Stimulated activated CD8-positive, alpha-beta memory T cell treated with anti-CD3 and anti-CD28 coated beads, Interleukin-15, amount 100 ng/mL, for 4 hours (primary cell): ENCODE measurements at places on chromosomes 6 and 20.

- no peak for DNase-seq
Measured at GRCh38 chr6:122050242-122050755, 349.2 kb upstream of the HSF2 start.

DNA sequence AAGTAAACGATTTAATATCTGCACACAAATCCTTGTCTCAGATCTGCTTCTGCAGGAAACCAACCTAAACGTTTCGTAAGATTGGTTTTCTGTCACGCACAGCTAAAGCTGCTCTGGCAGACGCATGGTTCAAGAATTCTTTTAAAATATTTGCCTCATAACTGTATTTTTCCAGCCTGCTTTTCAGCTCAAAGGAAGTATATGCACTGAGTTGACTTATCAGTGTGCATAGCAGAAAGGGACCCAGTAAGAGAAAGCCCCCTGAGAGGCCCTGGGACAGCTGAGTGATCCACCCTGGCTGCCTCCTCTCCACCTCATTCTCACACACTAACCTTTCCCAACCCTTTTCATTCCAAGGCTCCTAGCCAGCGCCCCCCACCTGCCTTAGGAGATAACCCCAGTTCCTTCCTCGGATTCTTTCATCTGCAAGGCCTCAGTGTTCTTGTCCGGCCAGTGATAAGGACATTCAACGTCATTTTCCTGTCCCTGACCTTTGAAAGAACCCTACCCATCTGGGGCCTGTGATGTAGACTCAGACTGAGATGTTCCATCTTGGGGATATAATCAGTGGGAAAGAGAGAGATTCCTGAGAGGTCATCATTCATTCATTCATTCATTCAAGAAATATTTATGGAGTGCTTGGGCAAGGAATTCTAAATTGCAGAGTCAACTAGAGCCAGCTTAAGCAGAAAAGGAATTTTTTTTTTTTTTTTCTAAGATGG is 22.4 kb upstream of the SLC9A8 start:
- no peak for DNase-seq

DNA sequence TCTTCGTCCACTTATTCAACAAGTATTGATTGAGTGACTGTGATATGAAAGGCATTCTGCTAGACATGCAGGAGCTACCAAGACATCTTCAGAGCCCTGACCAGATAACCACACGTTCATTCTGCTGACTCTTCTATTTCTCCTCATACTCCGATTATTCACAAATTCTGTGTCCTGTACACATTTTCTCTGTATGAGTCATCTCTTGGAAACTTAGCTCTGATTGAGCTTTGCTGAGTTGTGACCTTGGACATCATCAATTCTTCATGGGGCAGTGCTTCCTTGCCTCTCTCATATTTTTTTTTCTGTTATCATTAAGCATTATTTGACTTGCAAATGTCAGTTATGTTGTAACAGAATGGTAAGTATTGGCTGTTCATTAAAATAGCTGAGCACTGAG is 351.6 kb upstream of the CNR1 start:
- no peak for DNase-seq

DNA sequence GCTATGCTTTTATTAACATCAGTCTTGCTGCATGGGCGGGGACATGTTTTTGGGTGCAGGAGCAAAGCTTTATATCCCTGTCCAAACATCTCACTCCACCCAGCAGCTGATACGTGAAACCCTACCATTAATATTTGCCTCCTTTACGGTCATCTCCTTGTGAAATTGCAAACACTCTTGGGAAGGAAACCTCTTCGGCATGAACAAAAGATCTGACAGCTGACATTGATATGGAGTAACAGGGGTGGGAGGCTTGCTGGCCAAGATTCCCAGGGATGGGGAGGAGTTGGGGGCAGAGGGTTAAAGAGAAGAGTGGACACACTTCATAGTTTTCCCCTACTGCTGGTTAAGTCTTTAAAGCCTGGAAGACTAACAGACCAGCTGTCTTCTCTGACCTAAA is 22.2 kb upstream of the VEGFA start:
- DNase-seq = no peak

GRCh38 chr20:19095762-19096161 is 116.7 kb upstream of the SLC24A3 start:
- no peak for DNase-seq

DNA sequence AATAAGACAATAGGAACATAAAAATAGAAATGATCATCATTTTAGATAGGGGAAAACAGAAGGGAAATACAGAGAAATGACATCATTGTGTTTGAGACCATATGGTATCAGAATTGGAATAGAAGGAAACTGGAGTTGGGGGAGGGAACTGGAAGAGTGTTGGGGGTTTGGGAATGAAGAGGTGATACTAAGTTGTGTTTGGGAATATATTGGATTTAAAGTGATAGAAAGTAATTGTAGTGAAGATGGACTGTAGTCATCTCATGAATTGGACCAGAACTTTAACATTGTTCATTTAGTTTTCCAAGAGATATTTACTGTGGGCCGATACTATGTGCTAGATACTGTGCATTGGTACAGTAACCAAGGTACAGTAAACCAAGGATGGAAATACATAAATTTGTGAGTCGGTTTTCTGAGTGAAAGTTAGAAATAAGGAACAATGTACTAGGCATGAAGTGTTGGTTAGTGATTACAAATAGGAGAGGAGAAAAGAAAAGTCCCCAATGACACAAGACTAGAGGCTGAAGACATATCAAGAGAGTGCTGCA is 32.3 kb downstream of the KCNQ5 start:
- DNase-seq = no peak

DNA sequence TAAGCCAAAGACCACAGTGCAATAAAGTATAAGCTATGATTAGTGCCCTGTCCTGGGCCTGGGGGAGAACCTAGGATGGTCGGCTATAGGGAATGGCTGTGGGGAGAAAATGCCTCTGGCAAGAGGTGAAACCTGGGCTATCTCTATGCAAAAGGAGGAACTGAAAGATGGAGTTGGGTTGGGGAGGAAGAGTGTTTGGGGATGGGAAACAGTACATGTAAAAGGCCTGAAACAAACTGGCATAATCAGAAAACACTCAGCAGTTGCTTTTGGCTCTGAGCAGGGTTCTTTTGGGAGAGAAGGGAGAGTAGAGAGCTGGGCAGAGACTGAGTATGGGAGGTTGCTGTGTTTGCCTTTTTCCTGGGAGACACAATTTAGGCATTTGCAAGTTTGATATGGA is 31.9 kb upstream of the FUCA2 start:
- no peak for DNase-seq

DNA sequence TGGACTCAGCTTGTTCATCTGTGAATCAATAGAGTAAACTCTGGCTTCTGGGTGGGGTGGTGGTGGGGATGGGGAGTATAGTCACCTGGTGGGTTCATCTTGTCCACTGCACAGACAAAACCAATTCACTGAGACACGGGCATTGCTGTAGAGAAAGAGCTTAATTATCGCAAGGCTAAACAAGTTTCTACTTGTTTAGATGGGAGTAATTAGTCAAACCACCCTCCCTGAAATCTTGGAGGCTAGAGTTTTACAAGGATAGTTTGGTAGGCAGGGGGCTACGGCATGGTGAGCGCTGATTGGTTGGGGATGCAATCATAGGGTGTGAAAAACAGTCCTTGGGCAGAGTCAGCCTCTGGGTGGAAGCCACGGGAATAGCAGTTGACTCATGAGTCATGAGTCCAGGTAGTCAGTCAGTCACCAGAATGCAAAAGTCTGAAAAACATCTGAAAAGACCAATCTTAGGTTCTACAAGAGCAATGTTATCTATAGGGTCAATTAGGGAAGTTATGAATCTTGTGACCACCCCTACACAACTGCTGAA is 77.8 kb downstream of the STMND1 start:
- DNase-seq = no peak

- DNase-seq = peak; percentile 23
Measured at GRCh38 chr6:13485923-13486562, 1.4 kb downstream of the GFOD1 start.

DNA sequence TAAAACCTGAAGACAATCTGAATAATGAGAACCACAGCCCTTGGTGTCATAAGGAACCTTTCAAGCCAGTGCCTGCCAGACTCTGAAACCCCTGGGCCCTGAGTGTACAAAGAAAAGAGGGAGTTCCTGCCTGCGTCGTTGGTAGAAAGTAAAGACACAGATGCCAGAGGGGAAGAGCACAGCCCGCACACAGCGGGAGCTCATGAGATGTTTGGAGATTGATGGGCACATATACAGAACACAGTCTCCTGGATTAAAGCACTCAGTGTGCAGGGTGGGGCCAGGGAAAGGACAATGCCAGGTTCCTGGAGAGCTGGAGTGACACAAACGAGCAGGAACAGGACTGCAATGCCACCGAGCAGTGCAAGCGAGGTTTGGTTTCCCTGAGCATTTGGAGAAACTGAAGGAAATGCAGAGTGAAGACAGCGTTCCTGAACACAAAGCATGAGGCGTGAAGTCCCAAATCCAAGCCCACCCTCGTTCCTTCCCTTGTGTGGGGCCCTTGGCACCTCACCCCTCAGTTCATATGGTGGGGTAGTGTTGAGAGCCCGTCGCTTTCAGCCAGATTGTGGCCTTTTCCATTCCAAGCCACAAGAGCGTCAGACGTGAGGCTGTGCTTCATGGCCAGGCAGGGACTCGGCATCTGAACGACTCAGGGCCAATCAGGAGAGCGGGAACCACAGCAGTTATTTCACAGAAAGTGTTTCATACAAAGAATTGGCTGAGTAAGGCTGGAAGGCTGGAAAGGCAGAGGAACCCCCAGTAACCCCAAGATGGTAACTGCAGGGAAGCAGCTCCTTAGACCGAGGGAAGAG is 41.0 kb upstream of the RPS6KA2 start:
- no peak for DNase-seq

DNA sequence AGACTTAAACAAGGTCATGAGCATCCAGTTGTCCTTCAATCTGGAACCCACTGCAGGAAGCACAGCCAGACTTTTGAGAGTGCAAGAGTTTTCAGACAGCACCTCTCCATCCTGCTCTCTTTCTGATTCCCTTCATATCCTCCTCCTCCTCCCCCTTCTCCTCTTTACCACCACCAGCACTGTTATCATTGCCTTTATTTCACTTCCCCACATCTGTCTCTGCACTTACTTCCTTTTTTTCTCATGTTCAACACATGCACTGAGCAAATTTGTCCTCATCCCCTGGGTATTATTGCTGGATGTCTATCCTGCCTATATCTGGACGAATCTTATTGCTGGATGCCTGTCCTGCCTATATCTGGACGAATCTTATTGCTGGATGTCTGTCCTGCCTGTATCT is 554.8 kb downstream of the DHX35 start:
- no peak for DNase-seq

DNA sequence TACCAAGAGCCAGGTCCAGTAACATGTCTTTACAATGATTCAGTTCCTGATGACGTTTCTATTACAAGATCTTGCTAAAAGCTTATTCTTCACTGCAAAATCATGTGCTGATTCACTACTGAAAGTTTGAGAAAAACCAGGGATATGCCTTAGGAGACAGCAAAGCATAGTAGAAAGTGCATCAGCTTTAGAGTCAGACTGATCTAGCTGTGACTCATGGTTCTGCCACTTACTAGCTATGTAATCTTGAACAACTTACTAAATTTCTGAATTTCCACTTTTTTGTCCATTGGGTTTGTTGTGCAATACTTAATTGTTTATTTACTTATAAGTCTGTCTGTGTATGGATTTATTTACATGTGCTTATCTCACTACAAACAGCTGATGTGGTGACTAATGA is 198.5 kb upstream of the RSPO3 start:
- DNase-seq = no peak

- DNase-seq = no peak
Measured at GRCh38 chr6:136987526-136987925, 57.2 kb downstream of the IL20RA start.

DNA sequence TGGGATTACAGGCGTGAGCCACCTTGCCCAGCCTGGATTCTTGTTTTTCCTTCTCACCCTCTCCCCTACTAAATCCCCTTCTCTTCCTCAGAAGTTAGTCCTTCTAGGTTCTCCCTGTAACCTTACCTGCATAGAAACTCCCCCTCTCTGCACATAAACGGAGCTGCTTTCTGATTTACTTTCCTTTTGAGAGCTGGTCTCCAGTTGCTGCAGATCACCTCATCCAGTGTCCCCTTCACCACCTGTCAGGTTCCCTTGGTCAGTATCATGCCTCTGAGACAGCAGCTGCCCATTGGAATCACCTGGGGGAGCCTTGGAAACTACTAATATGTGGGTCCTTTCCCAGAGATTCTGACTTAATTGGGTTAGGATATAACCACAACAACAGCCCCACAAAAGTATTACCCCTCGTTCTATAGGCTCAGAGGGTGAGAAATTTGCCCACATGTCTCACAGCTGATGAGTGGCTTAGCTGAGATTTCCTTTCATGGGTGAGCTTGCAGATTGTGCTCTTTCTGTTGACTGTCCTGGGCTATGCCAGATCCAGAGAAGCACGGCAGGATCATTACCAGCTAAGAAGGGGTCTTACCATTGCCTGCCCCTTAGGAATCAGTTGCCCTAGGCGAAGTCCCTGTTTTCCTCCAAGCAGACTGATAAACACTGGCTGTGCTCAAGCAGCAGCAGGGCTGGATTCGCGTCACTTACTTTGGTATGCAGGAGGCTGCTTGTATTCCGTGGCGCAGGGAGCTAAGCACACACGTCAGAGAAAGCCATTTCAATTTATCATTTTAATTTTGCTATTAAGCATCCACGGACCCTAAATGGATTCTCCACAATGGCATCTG is 51.3 kb downstream of the AKAP12 start:
- DNase-seq = no peak

- no peak for DNase-seq
Measured at GRCh38 chr20:14951105-14951504, 613.7 kb upstream of the FLRT3 start.

DNA sequence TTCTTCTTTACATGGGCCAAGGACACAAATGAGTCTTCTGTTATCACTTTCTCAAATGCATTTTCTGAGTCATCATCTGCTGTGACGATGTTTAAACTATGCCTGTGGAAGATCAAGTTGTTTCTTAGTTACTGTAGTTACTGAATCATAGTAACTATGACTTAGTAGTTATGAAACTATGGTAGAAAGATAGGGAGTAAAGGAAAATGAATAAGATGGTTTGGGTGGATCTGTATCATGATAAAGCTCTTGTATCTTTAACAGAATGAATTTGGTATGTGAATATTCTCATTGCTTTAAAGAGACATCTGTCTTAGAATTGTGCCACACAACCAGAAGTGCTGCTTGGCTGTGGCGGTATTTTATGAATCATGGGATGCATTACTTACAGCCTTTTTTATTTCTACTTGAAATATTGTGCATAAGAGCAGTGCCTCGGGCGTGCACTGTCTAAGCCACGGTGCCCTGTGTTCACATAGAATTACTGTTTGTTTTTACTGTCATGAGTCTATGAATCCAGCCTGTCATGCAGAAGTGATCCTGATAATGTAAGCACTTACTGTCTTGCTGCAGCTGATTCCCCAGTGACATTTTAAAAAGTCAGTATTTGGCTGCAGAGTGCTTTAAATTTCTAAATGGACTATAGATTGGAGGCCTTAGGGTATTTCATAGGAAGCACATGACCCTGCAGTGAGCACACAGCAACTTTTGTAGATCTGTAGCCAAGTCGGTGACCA is 215.2 kb downstream of the TMEM242 start:
- DNase-seq = no peak

- DNase-seq = no peak
Measured at GRCh38 chr6:109083657-109084056, 11.0 kb downstream of the SESN1 start.

- no peak for DNase-seq
Measured at GRCh38 chr6:71228461-71229041, 60.1 kb upstream of the OGFRL1 start.
